ENCODE measurements at places on chromosomes 7 and 10.

- DNase-seq = no peak
Observed at GRCh38 chr7:36605261-36606051, 118.8 kb downstream of the AOAH start.

DNA sequence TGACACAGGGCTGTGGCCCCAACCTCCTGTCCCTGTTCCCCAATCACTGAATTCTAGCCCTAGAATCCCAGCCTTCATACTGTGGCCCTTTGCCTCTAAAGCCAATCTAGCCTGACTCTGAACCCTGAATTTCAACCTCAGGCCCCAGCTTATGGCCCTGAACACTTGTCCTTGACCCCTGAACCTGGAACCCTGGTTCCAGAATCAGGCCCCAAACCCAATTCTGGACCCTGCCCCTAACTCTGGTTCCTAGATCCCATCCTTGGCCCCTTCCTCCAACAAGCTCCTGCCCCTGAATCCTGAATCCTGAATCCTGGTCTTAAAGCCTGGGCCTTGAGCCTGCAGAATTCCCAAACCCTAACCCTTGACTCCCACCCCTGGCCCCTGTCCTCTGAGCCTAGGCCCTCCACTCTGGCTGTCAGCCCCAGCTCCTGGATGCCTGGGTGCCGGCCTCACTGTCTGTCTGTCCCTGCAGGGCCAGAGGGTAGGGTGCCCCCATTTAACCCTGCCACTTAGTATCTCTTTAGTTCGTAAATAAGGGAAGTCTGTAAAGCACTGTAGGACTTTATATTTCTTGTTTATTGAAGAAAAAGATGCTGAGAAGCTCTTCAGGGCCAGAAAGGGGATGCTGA, 1.3 kb downstream of the INPP5A start:
- no peak for DNase-seq

- DNase-seq = no peak
Observed at GRCh38 chr7:26688936-26689506, 175.4 kb downstream of the SKAP2 start.

DNA sequence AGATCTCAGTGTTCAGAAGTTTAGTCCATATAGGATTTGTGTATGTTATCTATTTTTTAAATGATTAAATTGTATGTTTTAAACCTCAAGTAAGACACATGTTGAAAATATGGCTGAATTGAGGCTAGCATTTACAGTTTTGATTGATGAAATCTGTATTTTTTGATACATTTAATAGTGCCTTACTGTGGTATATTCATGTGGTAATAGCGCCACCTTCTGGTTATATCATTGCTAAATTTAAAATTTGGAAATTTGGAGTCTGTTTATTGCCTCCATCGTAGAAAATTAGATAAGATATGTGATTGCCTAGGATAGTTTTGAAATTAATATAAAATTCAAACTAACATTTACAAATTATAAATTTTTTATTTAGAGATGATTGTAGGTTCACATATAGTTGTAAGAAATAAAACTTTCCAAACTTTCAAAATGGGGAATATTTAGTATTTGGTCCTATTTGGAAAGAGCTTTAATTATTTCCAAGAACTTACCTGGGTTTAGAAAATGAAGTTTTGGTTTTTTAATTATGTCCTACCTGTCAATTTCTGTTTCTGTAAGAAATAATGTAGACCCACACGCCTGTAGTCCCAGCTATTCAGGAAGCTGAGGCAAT, 19.1 kb upstream of the ARMS2 start:
- no peak for DNase-seq

- no peak for DNase-seq
Observed at GRCh38 chr10:71795248-71795647, 21.9 kb upstream of the VSIR start.

GRCh38 chr7:6248581-6248980, 23.8 kb downstream of the CYTH3 start:
- DNase-seq = no peak

GRCh38 chr10:86283466-86284287, 82.9 kb downstream of the GRID1 start:
- no peak for DNase-seq

GRCh38 chr10:5447056-5447455, 34.7 kb downstream of the NET1 start:
- no peak for DNase-seq

- DNase-seq = no peak
Observed at GRCh38 chr7:25494896-25495295, 266.6 kb upstream of the NPVF start.

GRCh38 chr7:4218481-4218880, 463.6 kb upstream of the FOXK1 start:
- no peak for DNase-seq

DNA sequence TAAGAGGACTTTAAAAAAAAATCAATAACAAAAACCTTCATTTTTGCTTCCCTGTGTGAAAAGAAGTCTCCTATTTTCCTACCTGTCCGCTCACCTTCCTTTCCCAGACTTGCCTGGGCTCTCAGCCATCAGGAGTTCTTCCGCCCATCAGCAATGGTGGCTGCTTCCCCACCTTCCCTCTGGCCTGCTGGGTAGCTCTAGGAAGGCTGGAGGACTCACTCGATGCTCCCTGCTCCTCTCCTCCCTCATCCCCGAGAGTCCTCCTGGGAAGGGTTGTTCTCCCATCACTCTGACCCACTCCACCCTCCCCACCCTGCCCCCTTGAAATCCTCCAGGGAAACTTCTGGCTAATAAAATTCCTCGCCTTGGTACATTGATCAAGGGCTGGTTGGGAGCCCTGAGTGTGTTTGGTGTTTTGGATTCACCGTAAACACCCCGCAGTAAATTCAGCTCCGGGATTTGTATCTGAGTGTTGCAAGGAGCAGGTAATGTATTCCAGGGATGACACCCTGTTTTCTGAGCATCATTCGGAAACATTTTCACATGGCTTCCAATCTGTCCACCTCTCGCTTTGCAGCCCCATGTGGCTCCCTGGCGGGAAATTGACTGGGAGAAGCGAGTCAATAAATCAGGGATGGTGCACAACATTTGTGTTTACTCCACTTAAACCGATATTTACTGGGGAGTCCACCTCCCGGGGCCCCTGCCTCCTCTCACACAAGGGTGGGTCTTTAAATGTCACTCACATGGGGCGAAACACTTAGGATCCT, 126.4 kb upstream of the SDK1 start:
- DNase-seq = no peak

DNA sequence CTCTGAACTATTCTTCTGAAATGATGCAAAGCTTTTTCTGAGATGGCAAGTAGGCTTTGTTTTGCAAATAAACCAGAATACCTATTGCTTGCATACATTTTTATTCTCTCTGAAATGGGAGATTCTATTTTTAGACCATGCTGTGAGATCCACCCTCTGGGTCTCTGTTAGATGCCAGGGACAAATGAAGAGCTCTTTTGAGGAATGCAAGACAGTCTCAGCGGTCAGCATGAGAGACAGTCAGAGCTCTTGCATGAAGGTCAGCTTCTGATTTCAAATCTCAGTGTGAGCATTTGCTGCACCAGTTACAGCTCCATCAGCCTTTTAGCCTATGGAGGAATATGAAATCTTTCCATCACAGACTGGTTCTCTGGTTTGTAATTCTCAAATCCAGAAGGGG, 429.9 kb upstream of the KLF6 start:
- no peak for DNase-seq

DNA sequence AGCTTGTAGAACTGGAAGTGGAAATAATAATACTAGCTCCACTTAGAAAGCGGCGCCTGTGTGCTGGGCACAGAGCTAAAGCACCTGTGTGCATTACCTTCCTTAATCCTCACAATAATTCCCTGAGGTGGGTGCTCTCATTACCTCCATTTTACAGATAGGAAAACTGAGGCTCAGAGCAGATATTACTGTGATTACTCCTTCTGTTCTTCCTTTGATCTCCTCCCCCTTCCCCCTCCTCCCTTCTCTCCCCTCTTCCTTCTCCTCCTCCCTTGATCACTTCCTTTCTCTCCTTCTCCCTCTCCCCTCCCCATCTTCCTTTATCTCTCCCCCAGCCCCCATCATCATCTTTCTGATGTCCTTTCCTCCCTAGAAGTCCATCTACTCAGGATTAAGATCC, 55.0 kb downstream of the C10orf105 start:
- no peak for DNase-seq

DNA sequence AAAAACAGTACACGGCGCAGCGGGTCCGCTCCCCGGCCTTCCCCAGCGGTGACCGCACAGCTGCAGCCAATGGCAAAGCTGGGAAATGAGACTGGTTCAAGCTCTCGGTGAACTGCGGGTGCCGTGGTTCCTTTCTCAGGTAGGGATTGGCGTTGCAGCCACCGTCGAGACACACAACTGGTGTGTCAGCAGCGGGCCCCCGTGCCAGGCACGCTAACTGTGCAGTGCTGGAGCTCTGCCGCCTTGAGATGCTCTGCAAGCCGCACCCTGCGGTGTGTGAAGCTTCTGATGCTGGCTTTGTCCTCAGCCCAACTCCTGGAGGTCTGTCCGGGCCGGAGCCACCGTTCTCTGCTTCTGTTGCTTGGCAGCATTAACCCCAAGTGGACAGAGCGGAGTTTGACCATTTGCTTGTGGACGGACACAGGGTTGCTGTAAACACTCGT, 20.6 kb upstream of the NKX6-2 start:
- DNase-seq = no peak

GRCh38 chr7:112053737-112054069, 152.5 kb downstream of the DOCK4 start:
- no peak for DNase-seq

- DNase-seq = no peak
Observed at GRCh38 chr10:100743626-100744135, 1.7 kb upstream of the PAX2 start.

- DNase-seq = no peak
Observed at GRCh38 chr10:33099748-33100147, 141.7 kb upstream of the ITGB1 start.

DNA sequence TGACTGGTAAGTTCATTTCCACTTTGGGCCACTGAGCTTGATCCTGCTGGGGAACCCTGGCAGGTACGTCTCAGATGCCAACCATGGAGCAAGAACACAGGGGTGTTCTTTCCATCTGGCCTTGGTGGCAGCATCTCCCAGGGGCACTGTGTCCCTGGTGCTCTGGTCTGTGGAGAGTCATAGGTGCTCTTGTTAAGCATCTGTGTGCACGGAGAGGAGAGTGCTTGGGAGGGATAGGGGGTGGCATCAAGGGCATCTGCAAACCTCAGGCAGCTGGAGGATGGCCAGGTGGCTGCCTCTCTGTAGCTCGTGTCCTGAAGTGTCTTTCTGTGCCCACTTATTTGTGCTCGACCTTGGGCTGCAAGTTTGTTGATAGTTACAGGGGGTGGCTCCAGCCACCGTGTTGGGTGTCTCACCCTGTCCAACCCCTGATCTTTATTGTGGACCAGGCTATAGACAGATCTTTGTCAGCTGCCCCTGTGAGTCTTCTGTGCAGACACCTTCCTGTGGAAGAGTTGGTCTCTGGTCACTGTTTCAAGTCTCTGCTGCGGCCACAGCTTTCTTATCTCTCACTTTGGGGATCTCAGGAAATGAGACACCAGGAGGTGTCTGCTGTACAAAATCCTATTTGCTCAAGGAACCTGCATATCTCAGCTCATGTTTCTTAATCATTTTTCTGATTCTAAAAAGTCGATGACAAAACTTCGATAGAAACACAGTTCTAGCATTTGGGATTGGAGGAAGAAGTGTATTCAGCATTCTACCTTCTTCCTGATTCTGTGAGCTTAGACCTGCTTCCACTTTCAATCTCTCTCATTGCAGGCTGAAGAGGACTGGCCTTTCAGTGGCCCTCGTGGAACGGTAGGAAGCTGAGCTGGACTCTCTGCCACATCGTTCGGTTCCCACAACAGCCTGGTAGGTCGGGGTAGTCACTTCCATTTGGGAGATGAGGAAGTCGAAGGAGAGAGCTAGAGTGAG, 17.2 kb upstream of the GIMAP8 start:
- no peak for DNase-seq

DNA sequence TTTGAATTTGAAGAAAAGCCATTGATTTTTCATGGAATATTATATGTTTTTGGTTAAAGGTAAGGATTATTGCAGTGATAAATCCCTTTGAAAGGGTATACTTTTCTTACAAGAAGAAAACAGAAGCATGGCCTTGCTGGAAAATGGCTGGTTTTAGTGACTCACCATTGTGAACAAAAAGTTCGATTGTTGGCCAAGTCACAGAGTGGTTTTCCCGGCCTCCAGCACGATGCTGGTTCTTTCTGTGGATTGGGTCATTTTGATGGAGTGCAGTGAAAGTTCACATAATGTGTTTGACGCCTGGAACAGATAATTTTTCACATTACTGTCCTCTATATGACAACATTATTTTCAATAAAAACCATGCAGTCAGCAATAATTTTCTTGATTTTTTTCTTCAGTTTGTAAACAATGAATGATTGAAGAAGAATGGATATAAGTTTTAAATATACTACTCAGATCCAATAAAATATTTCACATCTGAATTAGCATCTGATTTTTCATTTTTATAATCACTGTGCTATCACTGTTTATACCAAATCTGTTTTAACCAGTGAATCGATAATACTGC, 60.9 kb downstream of the RBM20 start:
- no peak for DNase-seq

GRCh38 chr10:52540479-52540984, 226.5 kb downstream of the DKK1 start:
- DNase-seq = no peak

GRCh38 chr7:100888291-100888987, 1.1 kb downstream of the UFSP1 start:
- no peak for DNase-seq

DNA sequence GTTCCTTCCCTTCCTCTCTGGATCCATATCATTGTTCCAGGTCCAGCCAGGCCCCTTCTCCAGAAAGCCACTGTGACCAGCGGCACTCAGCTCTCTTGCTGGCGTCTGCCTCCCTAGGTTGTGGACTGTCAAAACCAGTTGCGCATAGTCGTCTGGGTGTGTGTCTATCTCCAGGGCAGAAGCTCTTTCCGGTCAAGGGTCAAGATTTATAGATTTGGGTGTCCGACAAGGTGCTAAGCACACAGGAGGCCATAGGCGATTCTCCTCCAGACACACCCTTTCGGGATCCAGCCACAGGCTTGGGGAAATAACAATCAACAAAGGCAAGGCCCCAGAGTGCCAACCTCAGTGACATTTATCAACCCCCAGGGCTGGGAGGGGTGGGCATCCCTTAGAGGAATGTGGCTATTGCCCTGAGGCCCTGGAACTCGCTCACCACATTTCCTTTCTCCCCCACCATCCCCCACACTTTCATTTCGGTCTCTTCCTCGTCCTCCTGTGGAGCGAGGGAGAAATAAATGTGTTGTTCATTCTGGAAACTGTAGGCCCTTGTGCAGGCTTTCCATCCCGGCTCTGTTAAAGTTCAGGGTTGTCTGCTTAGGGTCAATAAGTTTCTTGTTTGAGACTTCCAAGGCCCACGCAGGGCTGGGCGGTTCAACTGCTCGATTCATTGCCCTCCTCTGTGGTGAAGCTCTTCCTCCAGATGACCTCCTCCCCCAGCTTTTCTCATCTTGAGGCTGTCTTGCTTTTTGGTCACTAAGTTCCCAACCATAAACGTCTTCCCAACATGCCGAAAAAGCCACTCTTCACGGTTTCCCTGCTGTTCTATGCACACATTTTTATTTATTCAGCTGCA, 57.9 kb downstream of the AFAP1L2 start:
- no peak for DNase-seq

GRCh38 chr10:95440038-95440725, 121.0 kb downstream of the SORBS1 start:
- no peak for DNase-seq

GRCh38 chr10:30877111-30877510, 154.6 kb downstream of the ZNF438 start:
- DNase-seq = no peak

GRCh38 chr7:29113384-29114102, 32.8 kb downstream of the CPVL start:
- no peak for DNase-seq

All from skeletal muscle cell (primary cell).